ENCODE measurements at places on chromosomes 7 and 10. TPM values are rescaled to one million over a fixed set of nuclear protein-coding genes. Genes with fewer than 3 reads are reported as not detected.

Gene THSD7A
- 0.20 TPM for polyA plus RNA-seq

Gene STRIP2
- polyA plus RNA-seq, result 1.0 TPM

Gene CPA1
- polyA plus RNA-seq, result 0.20 TPM

Gene FZD8
- polyA plus RNA-seq, result 0.35 TPM

Gene ARHGEF5
- polyA plus RNA-seq, result 14.6 TPM

Gene IKZF1
- polyA plus RNA-seq, result 1.0 TPM

Gene ABCB4
- 0.45 TPM for polyA plus RNA-seq

Gene KLF14
- polyA plus RNA-seq, result not detected

Gene LIPK
- polyA plus RNA-seq, result 1.2 TPM

Gene GBX1
- not detected for polyA plus RNA-seq

Gene JAZF1
- 3.5 TPM for polyA plus RNA-seq

Gene PSD
- polyA plus RNA-seq, result 2.1 TPM

Gene FBXL13
- polyA plus RNA-seq, result 0.08 TPM

Gene SND1
- 44.4 TPM for polyA plus RNA-seq

Gene CCDC136
- 1.9 TPM for polyA plus RNA-seq

Gene FGL2
- polyA plus RNA-seq, result 3.4 TPM

Gene TIAL1
- polyA plus RNA-seq, result 55.1 TPM

All from esophagus (tissue), 2 donors.